ENCODE measurements at places on chromosomes 2 and 18.

DNA sequence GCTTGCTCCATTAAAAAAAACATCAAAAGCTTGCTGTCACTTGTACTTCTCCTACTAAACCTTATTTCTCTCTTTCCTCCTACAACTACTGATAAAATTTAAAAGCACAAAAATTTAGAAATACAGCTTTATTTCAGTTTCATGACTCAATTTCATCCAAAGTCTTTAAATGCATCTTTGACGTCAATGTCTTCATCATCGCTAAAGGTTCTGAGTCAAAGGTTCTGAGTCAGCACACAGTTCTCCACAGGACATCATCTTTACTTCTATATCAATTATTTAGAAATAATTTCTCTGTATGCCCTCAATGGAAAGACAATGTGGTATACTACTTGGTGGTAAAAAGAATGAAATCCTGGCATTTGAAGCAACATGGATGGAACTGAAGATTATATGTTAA is 163.9 kb upstream of the DNMT3A start:
- no peaks in the 10 kb centered on the region for H3K27me3 ChIP-seq
- no peak overlapping the region for H3K4me3 ChIP-seq
- H3K27ac ChIP-seq = no peak overlapping the region

GRCh38 chr2:140512106-140512505 is 1618.7 kb downstream of the LRP1B start:
- no peak overlapping the region for H3K4me3 ChIP-seq
- H3K4me1 ChIP-seq = no peaks in the 10 kb centered on the region
- H3K27ac ChIP-seq = no peak overlapping the region

DNA sequence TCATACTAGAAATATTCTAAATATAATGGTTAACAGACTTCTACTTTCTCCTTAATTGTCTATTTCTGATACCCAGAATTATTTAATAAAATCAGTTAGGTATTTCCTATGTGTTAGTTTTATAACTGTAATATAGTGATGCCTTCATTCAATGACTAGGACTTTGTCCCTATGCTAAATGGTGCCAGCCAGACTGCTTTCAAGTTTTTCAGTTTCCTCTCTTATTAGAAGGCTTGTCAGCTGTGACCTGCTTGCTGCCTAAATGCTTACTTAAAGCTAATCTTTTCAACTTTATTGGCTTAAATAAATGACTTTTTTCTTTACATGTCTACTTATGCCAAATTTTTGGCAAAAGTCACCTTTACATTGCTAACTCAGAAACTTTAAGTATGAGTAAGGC is 30.7 kb downstream of the BAZ2B start:
- H3K36me3 ChIP-seq = no peaks in the 10 kb centered on the region
- H3K4me3 ChIP-seq = no peak overlapping the region
- no peak overlapping the region for H3K27ac ChIP-seq
- peaks cover 22% of the 10 kb centered on the region for H3K4me1 ChIP-seq
- peak; percentile 43 for DNase-seq

- no peak overlapping the region for H3K27ac ChIP-seq
- no peak for DNase-seq
- H3K4me1 ChIP-seq = no peaks in the 10 kb centered on the region
- H3K4me3 ChIP-seq = no peak overlapping the region
- H3K27me3 ChIP-seq = no peaks in the 10 kb centered on the region
Measured at GRCh38 chr2:231359948-231360347, 35.6 kb upstream of the B3GNT7 start.

DNA sequence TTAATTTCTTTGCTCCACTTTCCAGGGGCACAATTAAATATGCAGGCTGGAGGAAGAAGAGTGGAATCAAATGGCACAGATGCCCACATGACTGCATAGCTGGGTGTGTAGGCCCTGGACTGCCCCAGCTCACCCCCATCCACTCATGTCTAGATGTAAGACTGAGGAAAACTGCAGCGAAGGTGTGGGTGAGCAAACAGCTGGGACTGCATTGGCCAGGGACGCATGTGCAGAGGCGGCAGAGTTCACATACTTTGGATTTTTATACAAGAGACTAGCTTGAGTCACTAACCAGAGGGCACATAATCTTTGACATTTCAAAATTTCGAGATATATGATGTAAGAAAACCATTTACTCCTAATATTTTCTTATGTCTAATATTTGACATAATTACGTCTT is 60.1 kb downstream of the SPIRE1 start:
- no peaks in the 10 kb centered on the region for H3K27me3 ChIP-seq
- DNase-seq = no peak
- H3K36me3 ChIP-seq = no peaks in the 10 kb centered on the region
- no peak overlapping the region for H3K27ac ChIP-seq
